ENCODE measurements at places on chromosomes 5 and 9. TPM values are rescaled to one million over a fixed set of nuclear protein-coding genes. Genes with fewer than 3 reads are reported as not detected.

CCDC192 gene
- not detected for total RNA-seq

TTC23L gene
- total RNA-seq = 0.84 TPM

OR1Q1 gene
- not detected for total RNA-seq

PCDHGB1 gene
- total RNA-seq = not detected

CER1 gene
- total RNA-seq = not detected

NDUFA8 gene
- total RNA-seq = 67.5 TPM

MARCOL gene
- total RNA-seq = not detected

OR2V1 gene
- not detected for total RNA-seq

RANBP17 gene
- 6.0 TPM for total RNA-seq

HAND1 gene
- total RNA-seq = not detected

NR2F1-AS1 gene
- 24.1 TPM for total RNA-seq

FBN2 gene
- total RNA-seq = 45.2 TPM

SLCO6A1 gene
- total RNA-seq = not detected

CDH9 gene
- not detected for total RNA-seq

SLC34A3 gene
- 1.0 TPM for total RNA-seq

PHF24 gene
- total RNA-seq = not detected

GARNL3 gene
- total RNA-seq = 15.5 TPM

- H3K36me3 ChIP-seq = no peaks in the 10 kb centered on the region
- no peaks in the 10 kb centered on the region for H3K27me3 ChIP-seq
- no peak for DNase-seq
- H3K27ac ChIP-seq = no peak overlapping the region
These were observed 76.0 kb upstream of the TMC1 start for GRCh38 chr9:72445306-72445995.

DNA sequence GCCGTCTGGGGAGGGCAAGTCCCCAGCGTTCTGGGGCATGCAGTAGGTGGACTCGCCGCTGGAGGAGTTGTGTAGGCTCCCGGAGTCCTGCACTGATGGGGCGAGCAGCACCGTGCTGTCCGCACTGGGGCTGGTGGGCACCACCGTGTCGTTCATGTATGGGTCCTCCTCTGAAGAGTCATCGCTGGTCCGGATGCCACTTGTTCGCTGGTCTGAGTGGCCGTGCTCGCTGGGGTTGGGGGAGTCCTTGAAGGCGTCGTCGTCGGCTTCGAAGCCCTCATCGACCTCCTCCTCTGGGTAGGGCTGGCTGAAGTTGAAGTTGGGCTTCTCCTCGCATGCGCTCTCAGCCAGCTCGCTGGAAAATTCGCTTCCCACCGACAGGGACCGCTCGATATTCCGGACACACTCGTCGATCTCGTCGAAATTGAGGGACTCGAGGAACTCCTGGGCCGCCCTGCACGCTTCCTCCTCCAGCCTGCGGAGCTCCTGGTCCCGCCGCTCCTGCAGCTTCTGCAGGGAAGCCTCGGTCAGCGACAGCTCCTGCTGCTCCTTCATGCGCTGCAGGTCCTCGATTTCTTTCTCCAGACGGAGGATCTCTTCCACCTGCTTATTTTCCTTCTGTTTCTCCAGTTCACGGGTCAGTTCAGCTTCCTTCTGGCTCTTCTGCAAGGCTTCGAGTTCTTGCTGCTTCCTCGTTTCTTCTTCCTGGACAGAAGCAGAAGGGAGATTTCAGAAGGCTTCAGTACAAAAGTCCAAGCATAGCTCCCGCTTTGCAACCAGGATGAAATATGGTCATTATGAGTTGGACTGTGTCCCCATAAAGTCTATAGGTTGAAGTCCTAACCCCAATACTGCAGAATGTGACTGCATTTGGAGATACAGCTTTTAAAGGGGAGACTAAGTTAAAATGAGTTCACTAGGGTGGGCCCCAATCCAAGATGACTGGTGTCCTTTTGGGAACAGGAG, 84.6 kb upstream of the RETREG1 start:
- H3K27ac ChIP-seq = no peak overlapping the region

DNA sequence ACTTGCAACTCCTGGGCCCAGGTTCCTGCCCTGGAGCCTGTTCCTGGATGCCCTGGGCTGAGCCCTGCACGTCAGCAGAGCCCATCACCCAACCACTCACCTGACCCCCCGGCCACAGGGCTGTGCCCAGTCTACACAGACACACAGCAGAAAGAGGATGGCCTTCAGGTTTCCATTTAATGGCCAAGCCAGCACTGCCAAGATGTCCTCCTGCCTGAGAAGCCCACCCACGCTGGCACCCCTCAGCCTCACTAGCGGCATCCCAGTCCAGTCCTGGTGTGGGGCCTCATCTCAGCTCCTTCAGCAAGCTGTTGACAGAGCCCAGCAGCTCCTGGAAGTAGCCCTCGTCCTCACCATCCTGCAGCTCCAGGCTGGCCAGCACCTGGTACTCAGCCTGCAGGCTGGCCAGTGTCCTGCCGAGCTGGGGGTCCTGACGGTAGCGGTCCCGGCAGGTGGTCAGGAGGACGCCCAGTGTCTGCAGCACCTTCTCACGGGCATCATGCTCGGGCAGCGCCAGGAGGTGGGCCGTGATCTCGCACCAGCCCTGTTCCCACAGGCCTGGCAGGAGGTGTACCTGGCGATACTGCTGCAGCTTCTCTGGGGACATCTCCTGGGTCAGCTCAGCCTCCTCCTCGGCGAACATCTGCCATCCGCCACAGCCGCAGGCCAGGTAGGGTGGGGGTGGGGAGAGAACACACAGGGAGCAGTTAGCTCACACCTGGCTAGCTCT, 71.9 kb upstream of the LRRTM2 start:
- no peak for DNase-seq
- no peak overlapping the region for H3K4me3 ChIP-seq
- H3K36me3 ChIP-seq = no peaks in the 10 kb centered on the region
- H3K27me3 ChIP-seq = no peaks in the 10 kb centered on the region

GRCh38 chr5:72744136-72744535, 72.3 kb upstream of the TNPO1 start:
- H3K27me3 ChIP-seq = no peaks in the 10 kb centered on the region
- H3K4me1 ChIP-seq = no peaks in the 10 kb centered on the region
- no peaks in the 10 kb centered on the region for H3K36me3 ChIP-seq
- no peak overlapping the region for H3K27ac ChIP-seq

GRCh38 chr5:115461506-115462290, 82.9 kb downstream of the FEM1C start:
- no peaks in the 10 kb centered on the region for H3K27me3 ChIP-seq
- H3K36me3 ChIP-seq = no peaks in the 10 kb centered on the region
- peak; percentile 87 for DNase-seq

- no peaks in the 10 kb centered on the region for H3K4me1 ChIP-seq
- no peak for DNase-seq
- H3K36me3 ChIP-seq = no peaks in the 10 kb centered on the region
These were observed 21.6 kb downstream of the CATSPER3 start for GRCh38 chr5:134989266-134989830.

DNA sequence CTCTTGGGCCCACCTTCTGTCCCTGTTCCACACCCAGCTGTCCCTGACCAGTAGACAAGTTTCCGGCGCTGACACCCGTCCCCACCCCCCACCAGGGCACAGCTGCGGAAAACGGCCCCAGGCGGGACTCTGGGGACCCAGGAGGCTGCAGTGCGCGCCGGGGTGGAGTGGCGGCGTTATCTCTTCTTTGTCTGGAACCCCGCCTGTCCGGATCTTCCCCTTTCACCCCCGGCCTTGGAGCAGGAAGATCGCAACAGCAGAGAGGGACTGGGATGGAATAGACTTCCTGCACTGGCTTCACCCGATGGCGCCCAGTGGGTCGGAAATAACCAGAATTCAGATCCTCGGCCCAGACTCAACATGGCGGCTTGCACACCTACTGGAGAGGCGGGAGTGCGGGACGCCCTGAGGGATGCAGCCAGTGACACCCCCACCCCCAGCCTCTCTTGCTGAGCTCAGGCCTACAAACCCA, 4.7 kb downstream of the PAX5 start:
- H3K27ac ChIP-seq = no peak overlapping the region
- H3K4me1 ChIP-seq = no peaks in the 10 kb centered on the region
- no peak overlapping the region for H3K4me3 ChIP-seq

GRCh38 chr9:32741706-32742105, 41.6 kb upstream of the TMEM215 start:
- H3K27me3 ChIP-seq = 0 out of 2 replicates have a peak, but pooled peaks cover under 1% of the 10 kb centered on the region
- no peaks in the 10 kb centered on the region for H3K36me3 ChIP-seq
- H3K4me3 ChIP-seq = peak overlapping the region; percentile 16
- peak overlapping the region; percentile 63 for H3K27ac ChIP-seq

DNA sequence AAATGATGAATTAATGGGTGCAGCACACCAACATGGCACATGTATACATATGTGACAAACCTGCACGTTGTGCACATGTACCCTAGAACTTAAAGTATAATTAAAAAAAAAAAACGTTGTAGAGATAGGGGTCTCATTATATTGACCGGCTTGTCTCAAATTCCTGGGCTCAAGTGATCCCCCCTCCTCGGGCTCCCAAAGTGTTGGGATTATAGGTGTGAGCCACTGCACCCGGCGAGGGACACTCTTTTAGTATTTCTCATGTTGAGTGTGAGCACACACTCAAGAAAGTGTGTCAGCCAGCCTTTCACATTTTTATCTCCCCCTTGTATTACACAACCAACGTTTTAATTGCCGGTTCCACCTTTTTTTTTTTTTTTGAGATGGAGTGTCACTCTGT, 87.7 kb upstream of the SPIN1 start:
- no peak overlapping the region for H3K4me3 ChIP-seq
- no peaks in the 10 kb centered on the region for H3K36me3 ChIP-seq
- no peaks in the 10 kb centered on the region for H3K27me3 ChIP-seq
- H3K27ac ChIP-seq = no peak overlapping the region
- no peak for DNase-seq

GRCh38 chr9:93576258-93577077, at the start of gene PHF2:
Gene PHF2, plus strand, starts transcription at chr9:93576584. Its CDS starts 190 bp downstream, at chr9:93576774.
- no peaks in the 10 kb centered on the region for H3K27me3 ChIP-seq
- H3K4me3 ChIP-seq = peak within 1 kb of the TSS; percentile 77
- H3K27ac ChIP-seq = no peak within 1 kb of the TSS
- no peaks in the 10 kb centered on the region for H3K36me3 ChIP-seq
- H3K4me1 ChIP-seq = peaks cover 12% of the 10 kb centered on the region

- no peak for DNase-seq
- H3K4me3 ChIP-seq = no peak overlapping the region
- H3K4me1 ChIP-seq = peaks cover 87% of the 10 kb centered on the region
- no peaks in the 10 kb centered on the region for H3K27me3 ChIP-seq
These were observed 100.4 kb downstream of the NFIB start for GRCh38 chr9:14213504-14213903.

DNA sequence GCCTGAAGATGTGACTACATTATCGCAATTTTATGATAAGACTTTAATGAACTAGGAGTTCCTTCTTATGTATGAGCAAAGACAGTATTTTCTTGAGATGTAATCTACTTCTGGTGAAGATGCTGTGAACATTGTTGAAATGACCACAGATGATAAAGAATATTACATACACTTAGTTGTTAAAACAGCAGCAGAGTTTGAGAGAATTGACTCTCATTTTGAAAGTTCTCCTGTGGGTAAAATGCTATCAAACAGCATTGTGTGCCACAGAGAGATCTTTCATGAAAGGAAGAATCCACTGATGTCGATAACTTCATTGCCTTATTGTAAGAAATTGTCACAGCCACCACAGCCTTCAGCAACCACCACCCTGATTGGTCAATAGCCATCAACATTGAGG, 8.0 kb downstream of the FAM151B start:
- H3K36me3 ChIP-seq = no peaks in the 10 kb centered on the region
- no peak overlapping the region for H3K27ac ChIP-seq
- no peaks in the 10 kb centered on the region for H3K4me1 ChIP-seq
- no peak for DNase-seq
- no peaks in the 10 kb centered on the region for H3K27me3 ChIP-seq

GRCh38 chr5:20224046-20224445, 236.0 kb upstream of the CDH18 start:
- H3K4me3 ChIP-seq = no peak overlapping the region
- DNase-seq = no peak
- no peaks in the 10 kb centered on the region for H3K27me3 ChIP-seq

DNA sequence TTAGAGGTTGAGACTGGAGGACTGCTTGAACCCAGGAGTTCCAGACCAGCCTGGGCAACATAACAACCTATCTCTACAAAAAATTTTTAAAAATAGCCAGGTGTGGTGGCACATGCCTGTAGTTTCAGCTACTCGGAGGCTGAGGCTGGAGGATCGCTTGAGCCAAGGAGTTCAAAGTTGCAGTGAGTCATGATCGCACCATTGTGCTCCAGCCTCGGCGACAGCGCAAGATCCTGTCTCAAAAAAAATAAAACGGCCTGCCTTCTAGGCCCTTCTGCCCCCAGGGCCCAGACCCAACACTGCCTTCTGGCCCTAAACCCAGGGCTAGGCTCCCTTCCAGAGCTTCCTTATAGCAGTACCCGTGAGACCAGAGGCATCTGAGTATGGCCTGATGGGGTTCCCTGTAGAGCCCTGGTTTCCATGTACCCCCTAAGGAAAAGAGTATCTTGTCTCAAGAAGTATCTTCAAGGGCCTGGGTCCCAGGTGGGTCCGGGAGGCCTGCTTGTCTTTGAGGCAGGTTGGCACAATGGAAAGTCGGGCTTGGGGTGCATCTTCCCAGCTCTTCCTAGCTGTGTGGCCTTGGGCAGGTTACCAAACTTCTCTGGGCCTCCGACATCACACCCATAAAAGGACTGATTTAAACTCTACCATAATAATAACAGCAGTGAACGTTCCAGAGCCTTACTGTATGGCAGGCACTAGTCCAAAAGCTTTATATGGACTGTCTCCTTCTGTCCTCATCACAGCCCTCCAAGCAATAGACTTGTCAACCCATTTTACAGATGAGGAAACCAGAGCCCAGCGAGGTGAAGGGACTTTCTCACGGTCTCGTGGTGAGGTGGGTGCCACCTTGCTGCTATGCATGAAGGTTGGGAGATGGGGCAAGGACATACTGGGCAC, 9.6 kb downstream of the LRRC8A start:
- H3K27ac ChIP-seq = peak overlapping the region; percentile 76
- H3K4me1 ChIP-seq = peaks cover 29% of the 10 kb centered on the region
- H3K4me3 ChIP-seq = no peak overlapping the region

- H3K4me3 ChIP-seq = no peak overlapping the region
- H3K4me1 ChIP-seq = no peaks in the 10 kb centered on the region
- H3K27me3 ChIP-seq = no peaks in the 10 kb centered on the region
These were observed 23.4 kb upstream of the PAM start for GRCh38 chr5:102731693-102732092.

- H3K36me3 ChIP-seq = no peaks in the 10 kb centered on the region
- DNase-seq = no peak
- no peak overlapping the region for H3K4me3 ChIP-seq
- peaks cover 47% of the 10 kb centered on the region for H3K4me1 ChIP-seq
- H3K27ac ChIP-seq = peak overlapping the region; percentile 94
These were observed 4.1 kb downstream of the SUSD1 start for GRCh38 chr9:112170968-112171367.

DNA sequence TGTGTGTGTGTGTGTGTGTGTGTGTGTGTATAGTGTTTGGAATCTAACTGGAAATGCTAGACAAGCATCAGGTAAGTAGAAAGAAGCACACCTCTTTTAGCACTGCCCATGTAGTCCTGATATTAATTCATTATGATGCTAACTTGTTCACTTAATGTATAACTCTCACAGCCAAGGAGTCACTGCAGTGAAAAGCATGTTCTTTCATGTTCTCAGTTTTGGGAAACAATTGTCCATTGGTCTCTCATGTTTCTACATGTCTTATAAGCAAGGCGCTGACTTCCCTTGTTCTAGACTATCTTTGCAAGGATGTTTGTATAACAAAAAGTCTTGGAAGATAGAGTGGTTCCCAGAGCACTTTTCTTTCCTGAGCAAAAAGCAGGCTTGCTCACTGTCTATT, 148.8 kb upstream of the TNPO1 start:
- H3K27ac ChIP-seq = no peak overlapping the region
- no peaks in the 10 kb centered on the region for H3K4me1 ChIP-seq
- no peaks in the 10 kb centered on the region for H3K36me3 ChIP-seq
- no peak for DNase-seq
- no peaks in the 10 kb centered on the region for H3K27me3 ChIP-seq

- no peak overlapping the region for H3K27ac ChIP-seq
- no peaks in the 10 kb centered on the region for H3K36me3 ChIP-seq
- no peak for DNase-seq
- H3K27me3 ChIP-seq = no peaks in the 10 kb centered on the region
- H3K4me3 ChIP-seq = no peak overlapping the region
These were observed 28.4 kb downstream of the QRFP start for GRCh38 chr9:130868230-130868629.

All from PC-3 (cell line).